ENCODE measurements at places on chromosomes 5 and 9. TPM values are rescaled to one million over a fixed set of nuclear protein-coding genes. Genes with fewer than 3 reads are reported as not detected.

GRCh38 chr9:76733096-76733495 is 31.1 kb upstream of the PCA3 start:
- no peak for ATAC-seq

DNA sequence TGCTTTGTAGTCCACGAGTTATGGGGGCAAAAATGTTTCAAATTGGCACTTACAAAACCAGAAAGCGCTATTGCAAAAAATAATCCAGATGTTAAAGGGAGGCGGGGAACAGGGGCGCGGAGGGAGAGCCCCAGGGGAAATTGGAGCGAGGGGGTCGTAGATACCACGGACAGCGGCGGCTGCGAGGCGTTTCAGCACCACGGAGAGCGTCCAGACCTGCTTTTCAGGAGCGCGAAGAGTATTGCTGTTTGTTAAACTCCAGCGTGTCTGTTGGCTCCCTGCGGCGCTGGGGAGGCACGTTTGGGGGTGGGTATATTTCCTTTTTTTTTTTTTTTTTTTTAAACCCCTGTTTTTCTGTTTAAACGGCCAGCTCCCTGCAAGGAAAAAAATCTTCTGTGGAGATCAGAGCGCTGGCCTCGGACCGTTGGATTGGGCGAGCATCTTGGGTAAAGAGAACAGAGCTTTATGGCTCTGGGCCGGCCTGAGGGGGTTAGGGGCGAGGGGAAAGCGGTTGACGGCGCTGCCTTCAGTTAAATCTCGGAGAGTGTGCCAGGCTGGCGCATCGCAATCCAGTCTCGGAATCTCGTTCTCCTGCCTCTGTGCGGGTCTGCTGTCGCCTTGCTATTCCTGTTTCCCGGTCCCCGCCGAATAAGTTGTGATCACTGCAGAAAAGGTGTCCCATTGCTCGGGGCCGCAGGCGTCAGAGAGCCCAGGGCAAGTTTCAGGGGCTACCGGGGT is at the start of gene GLRA1:
Gene GLRA1, minus strand, starts transcription at position 288 of the 738 bp plus-strand sequence. CDS start 302 bp downstream, outside the sequence.
- ATAC-seq: no peak

DNA sequence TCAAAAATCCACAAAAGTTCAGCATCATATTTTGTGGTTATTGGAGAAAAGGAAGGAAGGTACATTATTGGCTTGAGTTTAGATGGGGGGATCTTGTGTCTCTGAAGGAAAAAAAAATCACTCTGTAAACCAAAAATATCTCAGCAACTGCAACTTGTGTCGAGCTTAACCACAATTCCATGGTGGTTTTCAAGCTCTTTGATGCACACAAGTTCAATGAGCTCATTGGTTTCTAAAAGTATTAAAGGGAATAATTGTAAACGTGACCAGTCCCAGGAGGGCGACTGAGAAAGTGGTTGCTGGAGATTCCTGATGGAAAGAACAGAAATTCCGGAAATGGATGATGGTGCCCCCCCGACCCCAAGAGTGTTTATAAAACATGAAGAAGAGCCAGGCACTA is 173.8 kb downstream of the PSAT1 start:
- no peak for ATAC-seq

DNA sequence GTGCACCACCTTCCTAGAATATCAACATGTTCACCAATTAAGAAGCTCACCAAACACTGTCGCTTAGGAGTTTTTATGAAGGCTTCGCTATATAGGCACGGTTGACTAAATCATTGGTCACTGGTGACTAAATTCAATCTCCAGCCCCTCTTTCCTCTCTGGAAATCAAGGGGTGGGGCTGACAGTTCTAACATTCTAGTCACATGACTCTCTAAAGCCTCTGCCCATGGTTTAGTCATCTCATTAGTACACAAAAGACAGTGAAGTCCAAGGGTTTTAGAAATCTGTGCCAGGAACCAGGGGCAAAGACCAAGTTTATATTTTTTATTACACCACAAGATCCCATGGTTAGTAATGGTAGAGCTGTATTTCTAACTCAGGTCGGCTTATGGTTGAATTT is 243.2 kb downstream of the ELAVL2 start:
- ATAC-seq: no peak

WDR41 gene
- 55.7 TPM for total RNA-seq

CXCL14 gene
- 6.4 TPM for total RNA-seq

SPAG8 gene
- 2.1 TPM for total RNA-seq

KIF24 gene
- 1.6 TPM for total RNA-seq

GRCh38 chr5:149576021-149576420 is 5.3 kb upstream of the ARHGEF37 start:
- ATAC-seq: no peak

GRCh38 chr5:176846335-176847140 is 36.2 kb downstream of the UNC5A start:
- no peak for ATAC-seq

DNA sequence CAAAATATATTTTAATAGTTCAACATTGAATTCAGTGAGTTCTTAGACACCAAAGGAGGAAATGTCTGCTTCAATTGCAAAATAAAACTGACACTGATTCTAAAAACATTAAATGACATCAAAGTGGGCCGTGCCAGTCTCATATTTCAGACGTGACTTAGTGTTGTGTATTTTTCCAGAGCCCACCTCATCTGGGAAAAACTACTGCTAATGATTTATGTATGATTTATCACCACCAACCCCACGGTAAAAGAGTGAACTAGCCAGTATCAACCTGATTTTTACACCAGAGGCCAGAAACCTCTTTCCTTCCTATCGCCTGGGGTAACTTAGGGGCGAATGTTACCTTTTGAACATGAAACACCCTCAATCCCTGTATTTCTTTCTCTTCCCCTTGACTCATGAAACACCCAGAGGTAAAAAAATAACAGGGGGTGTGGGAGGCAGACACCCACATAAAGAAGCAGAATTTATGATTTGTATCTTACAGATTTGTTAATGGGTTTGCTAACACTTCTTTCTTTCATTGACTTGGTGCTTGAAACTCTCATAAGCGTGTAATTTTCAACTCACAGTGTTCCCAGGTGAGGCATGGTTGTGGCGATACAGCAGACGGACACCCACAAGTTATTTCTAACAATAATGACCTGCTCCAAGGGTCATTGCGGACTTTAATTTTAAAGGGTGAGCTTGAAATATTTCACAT is 56.4 kb upstream of the FANCC start:
- no peak for ATAC-seq

GRCh38 chr9:107862323-107862722 is 372.8 kb upstream of the KLF4 start:
- ATAC-seq: peak; percentile 42

TAF1L gene
- not detected for total RNA-seq

DNA sequence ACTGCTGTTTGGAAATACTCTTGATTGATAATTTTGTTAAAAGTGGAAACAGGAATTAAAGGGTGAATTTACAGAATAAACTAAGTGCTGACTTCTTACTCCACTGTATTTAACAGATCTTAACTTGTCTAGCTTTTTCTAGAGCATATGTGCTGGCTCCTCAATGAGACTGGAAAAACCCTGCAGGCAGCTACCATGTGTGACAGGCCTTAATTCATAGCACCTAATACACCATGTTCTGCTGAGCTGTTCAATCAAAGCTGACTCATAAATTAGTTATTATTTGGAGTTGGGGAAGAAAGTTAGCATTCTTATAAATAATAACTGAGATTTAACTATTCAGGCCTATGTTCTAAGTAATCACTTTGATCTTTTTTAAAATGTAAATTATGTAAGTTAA is 29.4 kb downstream of the CTNNAL1 start:
- ATAC-seq: no peak

DNA sequence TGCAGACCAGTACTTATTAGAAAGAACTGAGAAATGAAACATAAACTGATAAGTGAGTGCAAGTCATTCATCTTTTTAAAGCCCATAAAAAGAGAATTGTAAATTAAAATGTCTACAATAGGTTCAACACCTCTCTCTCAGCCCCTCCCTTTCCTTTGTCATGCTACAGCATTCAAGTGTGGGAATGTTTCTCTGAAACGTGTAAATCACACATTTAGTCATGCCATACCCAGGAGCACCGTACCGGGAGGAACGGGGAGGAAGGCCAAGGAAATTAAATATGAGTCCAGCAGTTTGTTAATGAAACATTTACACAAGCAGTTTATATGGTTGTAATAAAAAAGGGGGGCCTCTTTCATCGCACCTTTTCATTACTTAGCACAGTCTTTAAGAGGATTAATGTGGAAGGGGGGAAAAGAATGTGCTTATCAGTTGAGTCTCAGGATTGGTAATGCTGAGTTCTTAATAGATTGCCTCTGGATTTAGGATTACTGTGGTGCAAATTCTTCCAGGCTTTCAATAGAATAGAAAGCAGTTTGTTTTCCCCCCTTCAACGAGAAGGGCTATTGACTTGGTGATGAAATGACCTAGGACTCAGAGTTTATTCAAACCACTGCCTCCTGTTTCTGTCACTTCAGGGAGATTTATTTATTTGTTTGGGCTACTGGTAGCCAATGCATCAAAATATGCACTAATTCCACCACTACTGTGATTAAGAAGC is 176.0 kb upstream of the ZNF608 start:
- no peak for ATAC-seq

- ATAC-seq: no peak
Measured at GRCh38 chr5:39302472-39302871, 61.8 kb downstream of the C9 start.

GRCh38 chr5:57164124-57164523 is 9.7 kb upstream of the GPBP1 start:
- ATAC-seq: no peak

Data from gastroesophageal sphincter (tissue), 4 donors.